Non-pigmented ciliary epithelial cell (primary cell): ENCODE measurements at places on chromosomes 13 and 19.

- no peak for DNase-seq
These were observed 104.7 kb downstream of the CRYL1 start for GRCh38 chr13:20420938-20421337.

- peak; percentile 83 for DNase-seq
These were observed 144.1 kb downstream of the DPF1 start for GRCh38 chr19:38079926-38080380.

DNA sequence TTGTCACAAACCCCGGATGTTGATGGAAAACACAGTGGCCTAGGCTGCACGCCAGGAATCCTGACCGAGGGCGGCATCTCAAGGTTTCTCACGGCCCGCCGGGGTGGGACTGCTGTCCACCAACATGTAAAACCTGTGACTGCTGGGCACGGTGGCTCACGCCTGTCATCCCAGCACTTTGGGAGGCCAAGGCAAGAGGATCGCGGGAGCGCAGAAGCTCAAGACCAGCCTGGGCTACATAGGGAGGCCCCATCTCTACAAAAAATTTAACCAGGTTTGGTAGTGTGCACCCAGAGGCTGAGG, 11.2 kb downstream of the PLIN4 start:
- DNase-seq: no peak

DNA sequence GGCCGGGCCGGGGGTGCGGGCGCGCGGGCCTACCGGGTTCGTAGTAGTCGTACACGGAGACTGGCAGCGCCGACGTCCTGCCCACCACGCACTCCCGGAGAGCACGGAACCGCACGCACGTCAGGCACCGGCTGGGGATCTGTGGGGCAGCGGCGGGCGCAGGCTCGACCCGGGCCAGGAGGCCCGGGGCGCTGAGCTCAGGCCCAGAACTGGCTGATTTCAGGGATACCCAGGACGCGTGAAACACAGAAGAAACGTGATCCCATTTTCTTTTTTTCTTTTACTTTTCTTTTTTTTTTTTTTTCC, 9.0 kb downstream of the F2RL3 start:
- no peak for DNase-seq
